ENCODE measurements at places on chromosomes 4 and X.

- DNase-seq = no peak
Measured at GRCh38 chrX:44667771-44668170, 125.1 kb upstream of the FUNDC1 start.

- no peak for DNase-seq
Measured at GRCh38 chr4:110610940-110611831, 11.7 kb downstream of the PITX2 start.

- peak; percentile 7 for DNase-seq
Measured at GRCh38 chrX:137033774-137034507, at the start of gene GPR101. GPR101 (minus strand) TSS chrX:137033995; CDS start chrX:137031674, 2,321 bp downstream.

- DNase-seq = no peak
Measured at GRCh38 chr4:146510942-146511341, 10.8 kb downstream of the SLC10A7 start.

GRCh38 chr4:113410686-113411085 lies 350.9 kb downstream of the CAMK2D start:
- no peak for DNase-seq

DNA sequence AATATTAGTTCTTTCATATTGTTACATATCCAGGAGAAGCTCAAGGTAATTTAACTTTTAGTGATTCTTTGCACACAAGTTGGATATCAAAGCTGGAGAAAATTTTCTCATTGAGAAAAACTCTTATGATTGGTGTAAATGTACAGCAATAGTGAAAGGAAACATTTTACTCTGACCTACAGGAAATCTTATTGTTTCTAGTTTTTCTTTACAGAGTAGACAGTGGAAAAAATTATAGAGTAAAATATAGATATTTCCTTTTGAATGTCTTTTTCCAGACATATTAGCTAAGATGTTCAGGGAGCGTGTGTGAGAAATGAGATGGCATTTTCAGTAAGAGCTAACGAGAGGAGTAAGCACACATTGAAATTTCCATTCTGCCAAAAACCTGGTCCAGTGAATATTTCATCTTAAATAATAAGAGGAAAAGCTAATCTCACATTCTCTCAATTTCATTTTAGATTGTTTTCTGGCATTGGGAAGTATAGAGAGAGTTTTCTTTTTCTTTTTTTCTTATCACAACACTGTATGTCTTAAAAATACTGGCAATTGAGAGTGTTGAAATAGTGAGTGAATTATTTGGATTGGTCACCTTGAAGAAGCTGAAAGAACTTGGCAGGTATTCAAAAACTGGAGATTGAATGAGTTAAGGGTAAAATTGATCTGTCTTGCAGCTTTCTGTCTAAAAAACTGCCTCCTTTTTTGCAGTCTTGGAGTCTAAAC lies 15.6 kb upstream of the ATP8A1 start:
- DNase-seq = no peak

DNA sequence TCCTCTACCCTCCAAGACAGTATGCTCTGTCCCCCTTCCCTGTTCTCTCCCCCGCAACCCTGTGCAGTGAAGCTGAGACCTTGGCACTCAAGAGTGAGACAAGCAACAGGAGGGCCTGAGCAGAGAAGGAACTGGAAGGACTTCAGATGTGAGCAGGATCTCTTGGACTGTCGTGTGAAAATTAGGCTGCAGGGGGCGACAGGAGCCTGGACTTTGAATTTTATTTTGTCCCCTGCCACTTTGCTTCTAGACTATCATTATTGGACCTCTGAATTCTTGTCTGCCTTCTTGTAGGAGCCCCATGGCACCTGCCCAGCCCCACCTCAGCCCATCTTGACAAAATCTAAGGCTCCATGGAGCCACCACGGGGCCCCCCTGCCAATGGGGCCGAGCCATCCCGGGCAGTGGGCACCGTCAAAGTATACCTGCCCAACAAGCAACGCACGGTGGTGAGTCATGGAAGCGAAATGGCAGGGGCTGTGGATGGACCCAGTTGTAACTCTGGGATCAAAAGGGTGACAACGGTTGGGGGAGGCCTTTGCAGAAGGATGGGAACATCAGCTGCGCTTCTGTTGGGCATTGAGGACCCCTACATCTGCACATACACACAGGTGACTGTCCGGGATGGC lies 1.7 kb downstream of the ARAF start:
- DNase-seq = peak; percentile 32

DNA sequence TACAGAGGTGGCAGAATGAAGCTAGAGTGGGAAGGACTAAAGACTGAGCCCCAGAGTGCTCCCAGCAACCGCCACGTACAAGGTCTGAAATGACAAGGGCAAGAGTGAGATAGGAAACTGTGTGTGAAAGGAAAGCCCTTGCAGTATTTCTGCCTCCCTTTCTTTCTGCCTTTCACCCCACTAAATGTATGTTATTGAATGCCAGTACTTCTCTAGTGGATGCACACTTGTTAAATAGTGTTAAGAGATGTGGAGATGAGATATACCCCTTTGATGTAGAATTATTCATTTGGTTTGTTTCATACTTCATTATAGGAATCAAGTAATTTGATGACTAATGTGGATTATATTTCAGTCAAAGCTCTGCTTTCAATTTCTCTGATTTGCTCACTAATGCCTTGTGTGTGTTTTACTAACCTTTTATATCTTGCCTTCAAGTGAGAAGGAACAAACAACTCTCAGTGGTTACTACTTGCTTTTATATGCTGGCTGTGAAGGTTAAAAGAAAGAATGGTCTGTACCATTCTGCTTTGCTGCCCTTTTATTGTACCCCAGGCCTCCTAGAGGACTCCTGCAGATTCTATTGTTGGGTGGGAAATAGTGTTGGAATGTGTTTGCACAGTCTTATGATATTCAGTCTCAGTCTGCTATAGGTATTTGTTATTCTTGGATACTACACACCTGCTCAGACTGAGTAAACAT lies 8.0 kb upstream of the ANXA3 start:
- DNase-seq = peak; percentile 7

- DNase-seq = peak; percentile 2
Measured at GRCh38 chrX:71911731-71912050, 1.0 kb downstream of the NHSL2 start.
